ENCODE measurements at places on chromosomes 5 and 9.
A peak's percentile ranks its signal among the peaks of the same experiment; 100 is the strongest.

- DNase-seq, result no peak
Measured at GRCh38 chr9:2613730-2614271, 7.8 kb upstream of the VLDLR start.

DNA sequence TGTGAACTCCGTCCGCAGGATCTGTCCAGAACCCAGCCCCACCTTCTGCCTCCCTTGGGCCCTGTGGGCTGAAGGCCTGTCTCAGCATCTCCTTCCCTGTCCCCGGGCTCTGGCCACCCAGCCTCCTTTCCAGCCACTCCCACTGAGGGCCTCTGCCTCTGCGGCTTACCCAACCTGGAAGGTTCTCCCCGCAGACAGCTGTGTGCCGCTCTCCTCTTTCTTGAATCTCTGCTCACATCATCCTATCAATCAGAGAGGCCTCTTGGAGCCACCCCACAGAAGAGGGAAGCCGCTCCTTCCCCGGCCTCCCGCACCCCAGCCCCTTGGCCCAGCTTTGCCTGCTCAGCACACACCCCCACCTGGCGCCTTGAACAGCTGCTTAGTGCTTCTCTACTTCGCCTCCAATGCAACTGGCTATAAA is 81.5 kb upstream of the UNC5A start:
- no peak for DNase-seq

- no peak for DNase-seq
Measured at GRCh38 chr9:86075132-86076109, 23.9 kb downstream of the GOLM1 start.

DNA sequence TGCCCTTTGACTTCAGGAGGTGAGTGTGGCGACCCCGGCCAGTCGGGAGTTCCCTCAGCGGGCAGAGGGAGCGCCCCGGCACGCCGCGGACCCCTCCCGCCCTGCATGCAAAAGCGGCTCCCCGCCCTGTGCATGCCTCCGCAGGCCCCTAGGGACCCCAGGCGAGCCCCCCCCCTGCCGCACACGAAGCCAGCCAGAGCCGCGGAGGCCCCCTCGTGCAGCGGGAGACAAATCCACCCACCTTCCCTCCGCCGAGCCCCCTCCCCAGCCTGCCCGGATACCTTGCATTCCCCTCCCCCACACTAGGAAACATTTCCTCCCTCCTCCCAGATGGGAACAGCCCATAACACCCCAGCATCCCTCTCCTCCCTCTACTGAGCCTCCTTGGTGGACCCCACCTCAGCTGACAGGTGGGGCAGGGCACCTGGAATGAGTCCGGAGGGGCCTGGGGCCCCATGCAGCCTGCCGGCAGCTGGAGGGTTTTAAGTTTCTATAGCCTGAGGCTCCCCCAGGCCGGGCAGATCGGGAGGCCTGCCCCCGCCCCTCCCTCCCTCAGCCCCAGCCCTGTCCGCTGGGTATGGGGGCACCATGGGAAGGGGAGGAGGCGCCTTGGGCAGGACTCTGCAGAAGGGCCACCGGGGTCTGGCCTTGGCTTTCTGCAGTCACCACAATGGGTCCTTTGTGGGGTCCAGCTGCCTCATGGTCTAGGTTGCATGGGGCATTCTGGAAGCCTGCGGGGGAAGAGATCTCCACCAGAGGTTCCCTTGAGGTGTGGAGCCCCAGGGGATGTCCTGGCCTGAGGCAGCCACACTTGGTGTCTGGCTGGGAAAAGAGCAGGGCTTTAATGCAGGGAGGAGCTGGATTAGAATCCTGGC is 601 bp downstream of the ERGIC1 start:
- peak; percentile 54 for DNase-seq

DNA sequence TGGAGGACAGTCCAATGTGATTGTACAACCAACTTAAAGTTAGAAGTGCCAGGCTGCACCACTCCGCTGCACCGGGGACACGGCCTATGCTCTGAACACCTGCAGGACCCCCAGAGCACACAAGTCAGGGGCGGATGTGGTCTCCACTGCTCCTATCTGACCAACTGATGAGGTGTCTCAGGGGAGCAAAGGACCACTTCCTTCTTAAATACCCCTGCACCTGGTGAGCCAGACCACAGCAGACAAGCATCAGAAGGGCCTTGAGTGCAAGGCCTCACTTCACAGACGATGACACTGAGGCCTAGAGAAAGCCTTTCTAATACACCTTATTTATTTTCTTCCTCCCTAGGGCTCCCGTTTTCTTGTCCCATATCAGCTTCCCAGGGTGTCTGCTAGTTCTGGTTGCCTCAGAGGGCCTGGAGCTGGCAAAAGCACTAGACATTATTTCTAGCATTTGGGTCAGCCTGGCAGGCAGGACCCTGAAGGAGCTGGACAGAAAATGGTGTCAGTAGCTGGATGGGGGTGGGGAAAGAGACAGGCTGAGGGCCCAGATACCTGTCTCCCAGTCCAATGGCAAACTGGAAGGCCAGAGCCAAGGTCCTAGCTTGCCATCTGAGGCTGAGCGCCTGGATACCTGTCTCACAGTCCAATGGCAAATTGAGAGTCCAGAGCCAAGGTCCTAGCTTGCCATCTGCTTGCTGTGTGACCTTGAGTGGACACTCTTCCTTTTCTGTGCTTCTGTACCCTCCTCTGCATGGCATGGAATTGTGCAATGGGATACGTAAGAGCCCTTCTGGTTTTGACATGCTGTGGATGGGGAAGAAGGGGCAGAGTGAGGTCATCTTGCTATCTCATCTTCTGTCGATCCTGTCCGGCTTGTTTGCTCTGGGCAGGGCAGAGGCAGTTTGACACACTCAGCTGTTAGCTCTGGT is 9.0 kb downstream of the CCDC69 start:
- peak; percentile 83 for DNase-seq

DNA sequence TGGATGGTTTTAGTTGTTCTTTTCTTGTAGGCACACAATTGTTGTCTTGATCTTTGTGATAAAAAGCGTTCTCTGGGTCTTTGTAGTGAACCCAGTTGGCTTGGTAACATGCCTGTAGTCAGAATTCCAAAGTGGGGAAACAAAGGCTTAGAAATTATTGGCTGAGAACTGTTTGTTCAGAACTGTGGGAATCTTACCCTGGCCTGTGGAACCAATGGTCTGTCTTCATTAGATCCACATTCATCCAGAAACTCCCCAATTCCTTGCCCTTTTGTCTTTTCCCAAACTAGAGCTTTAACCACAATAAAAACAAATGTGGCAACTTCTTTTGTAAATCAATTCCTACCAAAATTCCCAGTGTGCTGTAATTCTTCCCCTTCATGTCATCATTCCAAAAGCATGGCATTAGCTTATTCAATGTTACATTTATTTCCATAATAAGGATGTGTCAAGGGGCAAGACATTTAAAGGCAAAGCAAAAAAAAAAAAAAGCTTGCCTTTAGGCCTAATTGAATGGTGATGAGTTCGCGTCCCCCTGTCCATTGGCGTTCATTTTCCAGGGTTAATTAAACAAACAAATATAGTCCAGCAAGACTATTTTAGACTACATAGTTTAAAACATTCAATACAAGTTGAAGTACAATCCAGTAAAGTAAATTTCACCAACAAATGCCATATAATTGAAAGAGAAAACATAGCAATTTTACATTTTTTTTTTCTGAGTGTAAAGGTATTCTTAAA is 249.8 kb upstream of the ZNF608 start:
- DNase-seq, result no peak

GRCh38 chr5:59035681-59036080 is 452.8 kb downstream of the RAB3C start:
- DNase-seq, result no peak

GRCh38 chr5:42718591-42718990 is 38.0 kb upstream of the CCDC152 start:
- no peak for DNase-seq

- no peak for DNase-seq
Measured at GRCh38 chr5:115398719-115399118, 102.3 kb upstream of the CCDC112 start.

DNA sequence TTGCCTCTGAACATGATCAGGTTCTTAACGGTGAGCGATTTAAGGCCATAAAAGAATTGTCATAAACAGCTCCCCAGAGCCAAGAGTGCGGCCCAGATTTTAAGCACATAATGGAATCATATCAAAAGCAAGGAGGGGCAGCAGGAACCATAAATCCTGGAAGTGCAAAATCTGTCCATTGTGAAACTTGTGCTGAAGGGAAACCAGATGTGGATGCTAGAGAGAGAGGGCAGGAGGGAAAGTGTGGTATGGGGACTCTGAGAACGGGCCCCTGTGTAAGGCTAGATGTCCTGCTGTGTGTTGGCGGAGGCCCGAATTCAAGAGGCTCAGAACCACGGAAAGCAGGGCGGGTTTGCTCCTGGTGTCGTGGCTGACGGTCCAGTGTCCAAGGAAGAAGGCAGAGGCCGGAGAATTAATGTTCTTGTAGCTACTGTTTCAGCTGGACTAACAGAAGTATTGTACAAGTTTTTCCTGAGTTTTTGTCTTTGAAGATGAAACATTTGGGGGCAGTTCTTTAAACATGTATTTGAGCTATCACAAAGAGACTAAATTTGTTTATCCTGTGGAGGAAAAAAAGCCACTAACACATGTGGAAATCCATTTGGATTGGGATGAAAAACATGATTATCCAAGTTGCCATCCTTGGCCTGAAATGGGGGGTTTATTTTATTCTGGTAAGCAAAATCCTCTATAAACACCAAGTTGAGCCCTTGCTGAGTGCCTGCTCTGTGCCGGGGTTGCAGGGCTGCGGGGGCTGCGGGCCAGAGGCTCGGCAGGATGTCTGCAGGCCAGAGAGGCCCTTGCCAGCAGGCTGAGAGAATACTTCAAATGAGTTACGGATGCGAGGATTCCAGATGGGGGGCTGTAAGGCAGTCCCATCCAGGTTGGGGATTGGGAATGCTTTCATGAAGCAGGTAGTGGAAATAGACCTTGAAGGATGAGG is 9.2 kb upstream of the CXCL14 start:
- no peak for DNase-seq

DNA sequence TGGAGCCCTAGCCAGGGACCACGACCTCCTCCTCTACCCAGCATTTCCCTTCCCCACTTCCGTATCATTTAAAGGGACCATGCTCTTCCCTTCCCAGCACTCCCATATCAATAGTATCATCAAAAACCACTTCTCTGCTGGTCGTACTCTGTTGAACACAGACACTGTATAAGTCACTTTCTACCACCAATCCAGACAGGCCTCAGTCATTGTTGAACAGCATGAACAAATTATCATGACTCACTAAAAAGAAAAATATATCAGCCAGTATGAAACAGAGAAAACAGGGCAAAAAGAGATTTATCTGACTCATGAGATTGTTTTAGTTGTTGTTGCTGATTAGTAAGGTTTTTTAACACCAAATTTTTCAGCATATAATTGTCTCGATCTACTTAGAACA is 89.8 kb downstream of the CDKN2A start:
- DNase-seq, result no peak

- DNase-seq, result no peak
Measured at GRCh38 chr9:94157050-94157801, 73.0 kb downstream of the PTPDC1 start.

GRCh38 chr9:106868565-106868964 is 5.6 kb downstream of the ZNF462 start:
- no peak for DNase-seq

- DNase-seq, result no peak
Measured at GRCh38 chr5:151085517-151086041, 4.7 kb upstream of the TNIP1 start.

- DNase-seq, result no peak
Measured at GRCh38 chr9:129498451-129499384, 122.2 kb downstream of the C9orf50 start.

DNA sequence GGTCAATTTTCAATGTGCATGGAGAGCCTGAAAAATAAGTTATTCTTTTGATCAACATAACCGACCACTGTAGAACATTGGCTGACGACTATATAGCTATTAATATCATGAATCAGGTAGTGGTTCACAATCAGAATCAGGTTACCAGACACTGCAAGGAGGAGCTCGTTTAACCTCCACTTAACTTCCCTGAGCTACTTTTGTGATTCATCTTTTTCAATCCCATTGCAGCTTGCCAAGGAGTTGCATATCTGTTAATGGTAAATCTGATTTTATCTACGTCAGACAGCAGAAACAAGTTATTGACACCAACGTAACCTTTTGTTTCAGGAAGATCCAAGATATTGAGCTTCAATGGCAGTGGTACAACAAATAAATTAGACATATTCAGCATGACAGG is 2263.8 kb upstream of the ACO1 start:
- no peak for DNase-seq

- DNase-seq, result no peak
Measured at GRCh38 chr9:128116104-128117083, 11.1 kb downstream of the PTGES2 start.

DNA sequence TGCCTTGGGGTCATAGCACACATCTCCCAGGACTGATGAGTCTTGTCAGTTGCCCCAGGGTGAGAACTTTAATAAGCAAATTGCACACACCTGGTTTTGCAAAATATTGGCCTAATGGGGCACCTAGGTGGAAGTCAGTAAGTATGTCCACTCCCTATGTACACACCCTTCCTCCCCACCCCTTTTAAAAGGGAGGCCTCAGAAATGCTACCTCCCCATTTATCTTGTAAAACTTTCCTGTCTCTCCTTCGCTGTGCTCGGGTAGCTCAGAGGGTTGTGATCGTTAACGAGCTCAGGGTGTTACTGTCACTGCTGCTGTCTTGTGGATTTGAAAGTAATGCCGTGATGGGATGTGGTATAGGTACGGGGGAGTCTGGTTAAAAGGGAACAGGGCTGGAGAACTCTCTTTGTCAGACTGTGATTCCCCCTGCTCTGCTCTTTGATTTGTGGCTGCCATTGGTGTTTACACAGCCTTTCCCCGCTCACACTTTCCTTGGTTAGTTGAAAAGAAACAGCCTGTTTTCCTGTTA is 26.2 kb downstream of the ZNF462 start:
- DNase-seq, result no peak

GRCh38 chr5:124980163-124980941 is 233.9 kb upstream of the ZNF608 start:
- DNase-seq, result peak; percentile 69

DNA sequence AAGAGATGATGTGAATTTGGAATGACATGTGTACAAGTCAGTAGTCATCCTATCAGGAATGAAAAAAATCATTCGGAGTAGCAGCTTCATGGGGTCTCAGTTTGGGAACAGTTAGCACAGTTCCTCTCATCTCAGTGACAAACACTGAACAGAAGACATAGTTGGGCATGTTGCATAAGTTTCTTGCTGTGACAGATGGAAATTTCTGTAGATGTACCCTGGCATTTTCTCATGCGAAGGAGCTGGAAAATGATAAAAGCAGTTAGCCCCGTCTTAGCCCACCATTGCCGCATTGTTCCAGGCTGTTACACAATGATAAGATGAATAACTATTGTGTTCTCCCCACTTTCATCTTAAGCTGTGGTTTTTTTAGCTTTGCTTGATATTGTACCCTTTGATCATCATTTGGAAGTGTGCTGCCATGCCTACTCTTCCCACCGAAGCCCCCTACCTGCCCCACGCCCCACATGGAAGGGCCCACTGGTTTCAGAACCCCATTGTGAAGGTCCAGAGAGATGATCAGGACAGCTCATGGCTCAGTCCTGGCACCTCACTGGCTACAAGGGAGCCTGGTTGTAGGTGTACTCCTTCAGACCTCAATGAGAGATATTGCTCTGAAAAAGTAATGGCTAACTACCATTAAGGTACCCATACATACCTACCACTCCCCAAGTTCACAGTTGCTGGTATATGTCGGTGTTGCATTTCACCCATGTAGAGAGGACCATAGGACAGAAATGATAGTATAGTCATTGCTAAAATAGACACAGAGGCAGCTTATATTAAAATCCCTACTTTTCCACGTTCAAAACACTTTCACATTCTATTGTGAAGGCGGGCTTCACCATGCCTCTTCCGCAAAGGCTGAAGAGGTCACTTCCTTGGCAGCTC is 38.8 kb downstream of the SFXN1 start:
- DNase-seq, result no peak

- DNase-seq, result no peak
Measured at GRCh38 chr5:28862137-28862859, 1823.9 kb upstream of the CDH9 start.

- DNase-seq, result no peak
Measured at GRCh38 chr9:28758971-28759370, 1185.7 kb upstream of the C9orf72 start.

All from germinal center (tissue), 1 donor.